ENCODE measurements at places on chromosomes 2 and 18. TPM values are rescaled to one million over a fixed set of nuclear protein-coding genes. Genes with fewer than 3 reads are reported as not detected.

Gene CNTNAP5
- total RNA-seq: not detected

Gene ABHD3
- 18.8 TPM for total RNA-seq

Gene G6PC2
- total RNA-seq: not detected

Gene MC5R
- 0.06 TPM for total RNA-seq

Gene CNNM3
- total RNA-seq: 11.3 TPM

Gene RBM44
- 0.16 TPM for total RNA-seq

Gene ZAP70
- total RNA-seq: 0.18 TPM

Gene STON1
- total RNA-seq: 0.39 TPM

Gene FAM237A
- not detected for total RNA-seq

Gene NPAS2
- total RNA-seq: 83.8 TPM

Gene BUB1
- 35.4 TPM for total RNA-seq

Gene ZNF892
- total RNA-seq: 0.92 TPM

Gene LYPD1
- total RNA-seq: 17.1 TPM

Gene UGT1A10
- total RNA-seq: 0.11 TPM

Gene SCLY
- total RNA-seq: 19.4 TPM

Gene MAT2A
- 610 TPM for total RNA-seq

Gene ICA1L
- total RNA-seq: 1.3 TPM

Gene KCNJ3
- not detected for total RNA-seq

Gene ACOXL
- not detected for total RNA-seq

Gene UPP2
- total RNA-seq: not detected

Gene HOXD8
- total RNA-seq: 6.2 TPM

Gene PSMG2
- 62.0 TPM for total RNA-seq

Gene KDM3A
- total RNA-seq: 20.6 TPM

Gene CFAP65
- 0.17 TPM for total RNA-seq

Gene SLC9A2
- total RNA-seq: 2.9 TPM

Gene PRKAG3
- not detected for total RNA-seq

Gene REG3G
- not detected for total RNA-seq

Gene C2orf74
- total RNA-seq: 17.2 TPM

Gene ASXL2
- total RNA-seq: 13.2 TPM

Gene RNU2-63P
- total RNA-seq: not detected

Gene LIMS4
- total RNA-seq: 0.60 TPM

Gene CXCR1
- total RNA-seq: not detected

Gene PFN4
- 2.5 TPM for total RNA-seq

Gene IL1RL1
- 1.2 TPM for total RNA-seq

Gene ADRA2B
- total RNA-seq: 0.14 TPM

Gene SANBR
- 12.7 TPM for total RNA-seq

Gene SIGLEC15
- 0.06 TPM for total RNA-seq

Gene PIKFYVE
- 6.2 TPM for total RNA-seq

Gene GLB1L
- 5.8 TPM for total RNA-seq

Gene ST6GAL2
- 13.1 TPM for total RNA-seq

Gene CNGA3
- total RNA-seq: 0.02 TPM

Gene UNC50
- total RNA-seq: 45.0 TPM

Gene RESP18
- total RNA-seq: not detected

Gene UGT1A5
- 0.09 TPM for total RNA-seq

All from A549 treated with AZD2906 at 1 μM for 4 hours (cell line).